ENCODE measurements at places on chromosomes 7 and 10. TPM values are rescaled to one million over a fixed set of nuclear protein-coding genes. Genes with fewer than 3 reads are reported as not detected.

GRCh38 chr7:18610331-18610948, 114.9 kb downstream of the HDAC9 start:
- no peak for DNase-seq

Gene WEE2
- not detected for total RNA-seq

- DNase-seq: no peak
These were observed 221.3 kb downstream of the DNAJB6 start for GRCh38 chr7:157558061-157558460.

DNA sequence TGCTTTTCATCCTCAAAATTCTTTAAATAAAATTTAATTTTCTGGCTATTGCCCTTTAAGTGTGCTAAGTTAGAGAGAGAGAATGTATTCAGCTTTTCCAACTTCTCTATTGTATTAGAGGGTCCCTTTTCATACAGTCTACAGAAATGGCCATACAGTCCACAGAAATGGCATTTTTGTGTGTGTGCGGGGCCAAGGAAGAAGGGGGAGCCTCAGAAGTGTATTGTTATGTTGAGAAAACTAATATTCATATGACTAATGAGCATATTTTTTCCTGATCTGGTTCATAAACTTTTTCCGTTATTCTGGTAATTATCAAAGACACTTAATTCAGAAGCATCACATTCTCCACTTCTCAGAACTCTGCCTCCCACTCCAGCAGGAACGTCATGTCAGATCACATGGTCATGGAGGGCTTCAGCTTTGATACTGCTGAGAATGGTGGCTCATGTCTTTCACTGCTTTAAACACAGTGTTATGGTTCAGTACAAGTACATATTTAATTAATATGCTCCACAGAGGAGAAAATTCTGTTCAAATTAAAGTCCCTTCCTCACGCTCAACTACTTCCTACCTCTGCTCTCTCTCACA, 37.1 kb downstream of the ELMO1 start:
- DNase-seq: no peak

- no peak for DNase-seq
These were observed 4.5 kb upstream of the ZEB1 start for GRCh38 chr10:31314256-31315150.

Gene POM121
- 68.7 TPM for total RNA-seq

GRCh38 chr7:152577339-152577738, 98.6 kb downstream of the XRCC2 start:
- DNase-seq: no peak

Gene UCN3
- not detected for total RNA-seq

Gene FAS
- total RNA-seq: 78.5 TPM

Gene ANKRD30A
- total RNA-seq: not detected

DNA sequence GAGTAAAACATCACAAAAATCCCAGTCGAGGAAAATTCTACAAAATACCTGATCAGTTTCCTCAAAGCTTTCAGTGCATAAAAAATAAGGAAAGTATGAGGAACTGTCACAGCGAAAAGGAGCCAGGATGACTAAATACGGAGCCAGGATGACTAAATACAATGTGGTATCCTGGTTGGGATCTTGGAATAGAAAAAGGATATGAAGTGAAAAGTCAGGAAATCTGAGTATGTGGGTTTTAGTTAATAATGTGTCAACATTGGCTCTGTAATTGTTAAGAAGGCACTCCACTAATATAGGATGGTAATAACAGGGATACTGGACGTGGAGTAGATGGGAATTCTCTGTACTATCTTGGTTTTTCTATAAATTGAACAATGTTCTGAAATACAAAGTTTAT, 175.5 kb downstream of the SUGCT start:
- no peak for DNase-seq

Gene ITGB8
- 0.27 TPM for total RNA-seq

DNA sequence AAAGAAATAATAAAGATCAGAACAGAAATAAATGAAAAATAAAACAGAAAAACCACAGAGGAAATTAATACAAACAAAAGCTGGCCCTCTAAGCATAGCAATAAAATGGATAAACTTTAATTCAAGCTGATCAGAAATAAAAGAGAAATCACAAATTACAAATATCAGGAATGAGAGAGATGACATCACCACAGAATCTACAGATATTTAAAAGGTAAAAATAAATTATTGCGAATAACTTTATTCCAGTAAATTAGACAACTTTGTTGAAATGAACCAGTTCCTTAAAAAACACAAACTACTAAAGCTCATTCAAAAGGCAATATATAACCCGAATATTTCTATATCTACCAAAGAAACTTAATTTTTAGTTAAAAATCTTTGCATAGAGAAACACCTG, 131.7 kb downstream of the PPP1R3A start:
- DNase-seq: no peak

Gene SFTPD
- total RNA-seq: not detected

DNA sequence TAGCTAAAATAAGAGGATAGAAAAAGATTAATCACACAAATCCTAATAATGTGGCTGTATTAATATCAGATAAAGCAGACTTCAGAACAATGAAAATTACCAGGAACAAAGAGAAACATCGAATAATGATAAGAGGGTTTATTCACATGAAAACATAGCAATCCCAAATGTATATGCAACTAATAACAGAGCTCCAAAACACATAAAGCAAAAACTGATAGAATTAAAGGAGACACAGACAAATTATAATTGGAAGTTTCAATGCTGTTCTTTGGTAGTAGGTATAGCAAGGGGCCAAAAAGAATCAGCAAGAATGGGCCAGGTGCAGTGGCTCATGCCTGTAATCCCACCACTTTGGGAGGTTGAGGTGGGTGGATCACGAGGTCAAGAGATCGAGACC, 23.4 kb upstream of the DNAAF5 start:
- no peak for DNase-seq

Gene NCF1
- 0.27 TPM for total RNA-seq

Gene OPALIN
- total RNA-seq: not detected

DNA sequence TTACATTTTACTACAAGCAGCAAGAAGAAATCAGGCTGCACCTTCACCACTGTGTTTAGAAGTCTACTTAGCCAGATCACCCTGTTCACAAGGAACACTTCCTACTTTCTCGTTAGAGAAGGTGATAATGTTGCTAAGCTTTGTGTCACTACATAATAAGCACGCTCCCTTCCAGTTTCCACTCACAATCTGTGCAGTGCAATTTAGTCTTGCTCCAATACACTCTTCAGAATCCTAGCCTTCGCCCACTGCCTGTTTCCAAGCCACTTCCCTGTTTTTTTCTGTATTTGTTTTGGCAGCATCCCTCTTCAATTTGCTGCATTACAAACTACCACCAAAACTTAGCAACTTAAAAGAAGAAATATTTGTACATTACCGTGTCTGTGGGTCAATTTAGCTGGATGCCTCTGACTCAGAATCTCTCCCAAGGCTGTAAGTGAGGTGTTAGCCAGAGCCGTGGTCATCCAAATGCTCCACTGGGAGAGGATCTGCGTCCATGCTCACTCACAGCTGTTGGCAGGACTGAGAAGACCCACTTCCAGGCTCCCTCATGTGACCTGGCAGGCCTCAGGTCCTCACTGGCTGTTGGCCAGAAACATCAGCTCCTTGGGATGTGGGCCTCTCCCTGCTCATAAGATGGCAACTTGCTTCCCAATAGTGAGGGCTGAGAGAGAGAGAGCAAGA, 110.4 kb downstream of the PON1 start:
- DNase-seq: no peak

- DNase-seq: no peak
These were observed 281.6 kb downstream of the HGF start for GRCh38 chr7:81488210-81488609.

Gene MSMB
- not detected for total RNA-seq

DNA sequence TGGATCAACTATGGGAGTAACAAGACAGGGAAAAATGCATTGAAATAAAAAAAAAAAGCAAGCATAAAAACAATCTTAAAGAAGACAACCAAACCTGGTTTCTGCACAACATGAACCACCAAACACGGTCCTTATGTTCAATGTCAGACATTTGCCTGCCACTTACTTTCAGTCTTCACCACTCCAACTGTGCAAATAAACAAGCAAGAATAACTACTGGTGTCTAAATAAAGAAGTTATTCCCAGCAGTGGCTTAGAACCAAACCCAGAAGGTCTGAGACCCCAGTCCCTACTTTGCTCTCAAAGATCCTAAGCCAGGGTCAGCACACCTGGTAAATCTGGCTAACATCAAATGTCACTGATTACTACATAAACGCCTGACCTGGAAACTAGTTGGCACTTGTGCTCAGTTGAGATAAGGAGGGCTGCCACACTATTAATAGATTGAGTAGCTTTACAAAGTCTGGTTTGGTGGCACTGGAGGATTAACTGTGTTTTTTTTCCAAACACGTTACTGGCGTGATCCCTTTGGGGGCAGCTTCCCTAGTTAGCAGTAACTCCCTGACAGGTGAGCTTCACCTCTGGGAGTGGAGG, 62.7 kb upstream of the ABLIM1 start:
- DNase-seq: no peak

DNA sequence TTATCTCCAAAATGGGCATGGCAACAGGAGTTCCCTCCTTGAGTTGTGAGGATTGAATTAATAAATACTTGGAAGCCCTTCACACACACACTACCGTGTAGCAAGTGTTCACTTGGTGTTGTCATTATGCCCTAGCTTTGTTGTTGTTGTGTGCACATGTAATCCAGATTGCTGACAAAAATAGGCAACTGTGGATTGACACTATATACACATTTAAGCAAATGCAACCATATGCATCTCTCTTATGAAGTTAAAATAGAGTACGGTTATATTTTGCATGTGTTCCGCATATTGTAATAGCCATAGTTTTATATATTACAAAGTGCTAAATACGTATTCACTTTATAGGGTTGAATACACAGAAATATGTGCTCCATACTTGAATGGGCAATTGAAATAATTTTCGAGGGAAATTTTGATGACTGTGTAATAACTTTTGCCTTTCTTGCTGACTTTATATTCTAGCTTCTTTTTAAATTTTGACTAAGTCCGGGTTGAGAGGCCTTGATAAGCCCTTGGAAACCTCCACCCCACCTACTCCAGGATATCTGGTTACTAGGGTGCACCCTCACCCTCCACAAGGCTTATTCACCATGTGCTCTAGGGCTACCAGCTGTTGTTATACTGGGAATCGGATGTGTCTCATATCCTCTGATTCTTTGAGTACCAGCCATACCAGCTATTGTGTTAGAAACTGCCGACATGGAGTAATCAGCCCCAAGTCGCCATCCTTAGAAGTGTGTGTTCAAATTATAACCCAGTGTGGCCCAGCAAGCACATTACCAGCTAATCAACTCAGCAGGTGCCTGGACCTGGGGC, 265.0 kb downstream of the CAMK1D start:
- no peak for DNase-seq

DNA sequence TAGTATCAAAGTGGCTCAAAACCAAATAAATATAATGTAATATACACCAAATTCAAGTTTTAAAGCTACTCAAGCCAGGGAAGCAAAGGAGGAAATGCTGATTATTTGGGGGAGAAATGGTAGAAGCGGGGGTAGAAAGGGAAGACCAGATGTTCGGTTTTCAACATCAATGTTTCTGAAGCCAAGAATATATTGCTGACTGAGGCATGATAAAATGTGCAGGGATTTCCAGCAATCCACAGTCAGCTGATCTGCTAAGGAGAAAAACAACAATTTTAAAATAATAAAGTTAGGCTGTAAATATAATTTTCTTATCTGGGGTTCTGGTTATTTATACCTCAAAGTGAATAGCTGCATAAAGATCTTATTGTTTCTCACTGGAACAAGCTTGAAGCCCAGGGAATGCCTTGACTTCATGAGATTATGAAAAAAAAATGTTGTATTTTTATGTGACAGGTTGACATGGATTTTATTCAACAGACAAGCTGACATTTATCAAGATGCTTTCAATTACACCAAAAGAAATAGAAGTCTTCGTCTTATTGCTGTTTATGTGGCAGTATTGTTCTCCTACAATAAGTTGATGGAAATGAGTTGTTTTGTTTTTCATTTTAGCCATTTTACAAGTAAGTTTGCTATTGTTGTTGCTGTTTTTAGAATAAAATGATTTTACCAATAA, 28.6 kb upstream of the BMPER start:
- DNase-seq: no peak

DNA sequence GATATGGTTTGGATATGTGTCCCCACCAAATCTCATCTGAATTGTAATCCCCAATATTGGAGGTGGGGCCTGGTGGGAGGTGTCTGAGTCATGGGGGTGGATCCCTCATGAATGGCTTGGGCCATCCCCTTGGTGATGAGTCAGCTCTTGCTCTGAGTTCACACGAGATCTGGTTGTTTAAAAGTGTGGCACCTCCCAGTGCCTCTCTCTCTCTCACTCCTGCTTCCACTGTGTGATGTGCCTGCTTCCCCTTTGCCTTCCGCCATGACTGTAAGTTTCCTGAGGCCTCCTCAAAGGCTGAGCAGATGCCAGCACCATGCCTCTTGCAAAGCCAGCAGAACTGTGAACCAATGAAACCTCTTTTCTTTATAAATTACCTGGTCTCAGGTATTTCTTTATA, 4.8 kb upstream of the GCK start:
- DNase-seq: no peak

Gene C1QL3
- 0.26 TPM for total RNA-seq

Gene DNAJC30
- total RNA-seq: 10.9 TPM

- DNase-seq: no peak
These were observed 72.9 kb upstream of the NEBL start for GRCh38 chr10:20970044-20970443.

GRCh38 chr7:142868188-142868985, 13.5 kb downstream of the EPHB6 start:
- DNase-seq: no peak
